Stimulated activated CD8-positive, alpha-beta memory T cell treated with anti-CD3 and anti-CD28 coated beads, Interleukin-7, amount 100 ng/mL, for 1 hour (primary cell): ENCODE measurements at places on chromosomes 1 and 21.

GRCh38 chr1:155651861-155652661 lies 36.5 kb downstream of the YY1AP1 start:
- no peak for DNase-seq

DNA sequence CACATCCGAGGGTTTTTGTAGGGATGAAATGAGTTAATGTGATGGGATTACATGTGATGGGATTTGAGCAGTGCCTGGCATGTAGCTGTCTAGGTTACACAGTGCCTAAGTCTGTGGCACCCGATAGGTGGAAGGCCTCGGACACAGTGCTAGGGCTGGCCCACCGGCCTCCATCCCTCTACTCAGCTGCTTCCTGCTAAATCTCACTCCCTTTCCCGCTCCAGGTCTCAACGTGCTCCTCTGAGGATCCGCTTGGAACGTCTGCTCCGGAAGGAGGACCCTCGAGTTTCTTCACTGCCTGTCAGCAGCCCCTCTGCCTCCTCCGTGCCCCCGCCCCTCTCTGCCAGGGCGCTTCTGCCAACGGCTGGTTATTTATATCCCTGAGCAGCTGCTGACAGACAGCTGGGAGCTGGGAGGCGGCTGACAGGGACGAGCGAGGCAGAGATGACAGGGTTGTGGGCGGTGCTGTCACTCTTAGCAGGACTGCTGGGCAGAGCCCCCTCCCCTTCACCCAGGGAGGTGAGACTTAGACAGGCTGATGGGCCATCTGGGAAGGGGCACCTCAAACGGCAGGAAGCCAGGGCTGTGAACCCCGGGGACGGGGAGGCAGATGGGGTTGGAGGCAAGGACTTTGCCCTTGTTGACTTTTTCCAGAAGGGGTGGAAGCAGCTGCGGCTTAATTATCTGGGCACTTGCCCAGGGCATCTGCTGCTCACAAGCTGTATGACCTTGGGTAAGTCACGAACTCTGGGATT lies 26.6 kb upstream of the LRRN2 start:
- no peak for DNase-seq

DNA sequence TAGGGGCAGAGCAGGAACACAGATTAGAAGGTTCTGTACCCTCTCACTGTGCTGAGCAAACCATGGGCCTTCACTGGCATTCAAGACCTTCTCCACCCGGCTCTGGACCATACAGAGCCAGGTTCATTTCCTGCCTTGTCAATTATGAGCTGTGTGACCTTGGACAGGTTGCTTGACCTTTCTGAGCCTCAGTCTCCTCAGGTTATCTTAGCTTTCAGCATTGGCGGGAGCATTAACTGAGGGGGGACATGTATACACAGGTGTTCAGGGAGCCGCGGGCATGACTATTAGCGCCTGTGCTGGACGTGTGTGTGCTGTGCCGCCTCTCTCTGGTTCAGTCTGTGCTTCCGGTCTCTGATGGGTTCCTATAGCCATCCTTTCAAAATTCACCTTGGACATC lies 32.1 kb downstream of the HTR6 start:
- no peak for DNase-seq

GRCh38 chr21:30924146-30924700 lies 42.8 kb upstream of the KRTAP11-1 start:
- DNase-seq, result no peak

GRCh38 chr1:97006044-97006661 lies 284.6 kb downstream of the PTBP2 start:
- no peak for DNase-seq

GRCh38 chr1:202964791-202965410 lies 2.2 kb downstream of the CYB5R1 start:
- no peak for DNase-seq
